ENCODE measurements at places on chromosomes 1 and 21.

- DNase-seq: no peak
These were observed 404.1 kb downstream of the PTPRU start for GRCh38 chr1:29640428-29640785.

DNA sequence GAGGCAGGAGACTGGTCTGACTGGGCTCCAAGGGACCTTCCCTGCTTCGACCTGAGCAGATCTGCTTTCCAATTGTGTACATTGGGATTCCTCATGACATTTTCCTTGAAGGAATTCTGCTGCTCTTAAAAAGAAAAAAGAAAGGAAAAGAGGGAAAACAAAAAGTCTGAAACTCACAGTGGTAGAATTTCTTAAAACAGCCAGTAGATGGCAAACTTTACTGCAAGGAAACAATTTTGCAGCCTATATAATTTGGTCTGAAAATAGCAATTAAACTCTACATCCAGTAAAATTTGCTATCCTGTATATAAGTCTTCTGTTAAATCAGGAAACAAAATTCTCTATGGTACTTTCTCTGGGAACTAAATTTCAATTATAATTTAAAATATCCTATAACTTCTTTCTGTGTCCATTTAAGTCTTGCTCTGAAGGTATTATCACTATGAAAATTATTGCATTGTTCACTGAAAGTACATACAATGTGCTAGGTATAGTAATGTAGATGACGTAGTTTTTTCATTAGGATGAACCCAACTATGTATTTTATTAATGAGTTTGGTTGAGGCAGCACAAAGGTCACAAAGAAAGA is 59.8 kb downstream of the CRB1 start:
- DNase-seq: no peak

- DNase-seq: no peak
These were observed 8.4 kb upstream of the USP33 start for GRCh38 chr1:77768006-77768405.

DNA sequence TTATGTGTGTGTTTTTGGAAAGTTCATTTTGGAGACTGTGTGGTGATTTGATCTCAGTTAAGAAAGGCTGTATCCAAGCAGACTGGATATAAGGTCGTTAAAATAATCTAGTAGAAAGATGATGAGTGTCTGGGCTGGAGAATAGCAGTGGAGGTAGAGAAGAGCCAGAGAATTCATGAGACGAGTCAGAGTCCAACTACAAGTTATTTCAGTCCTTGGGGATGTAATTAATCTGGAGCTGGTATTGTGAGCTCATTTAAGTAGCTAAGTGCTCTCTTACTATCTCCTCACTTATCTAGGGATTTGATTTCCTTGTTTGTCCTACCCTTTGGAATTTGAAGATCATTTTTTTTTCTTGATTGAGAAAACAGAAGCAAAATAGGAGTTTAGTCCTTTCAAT is 1219.0 kb upstream of the ADGRL4 start:
- DNase-seq: no peak

DNA sequence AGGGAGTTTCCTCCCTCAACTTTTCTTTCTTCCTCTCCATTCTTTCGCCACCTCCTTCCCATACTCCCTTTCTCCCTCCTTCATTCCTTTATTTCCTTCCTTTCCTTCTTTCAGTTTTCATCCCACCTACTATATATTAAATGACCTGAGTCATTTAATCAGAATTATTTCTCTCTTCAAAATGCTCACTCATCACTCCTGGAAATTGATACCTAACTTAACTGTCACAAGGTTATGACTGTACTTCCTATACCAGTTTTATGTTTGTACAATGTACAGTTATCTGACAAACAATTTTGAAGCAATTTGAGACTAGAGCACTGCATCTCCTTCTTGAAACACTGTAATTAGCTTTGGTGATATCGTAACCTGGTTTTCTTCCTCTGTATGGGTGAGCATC is 41.4 kb downstream of the NEXN start:
- no peak for DNase-seq
